ENCODE measurements at places on chromosomes 6 and 20. TPM values are rescaled to one million over a fixed set of nuclear protein-coding genes. Genes with fewer than 3 reads are reported as not detected.

Gene SUMO4
- total RNA-seq: 6.1 TPM

Gene RPS6KA2
- 30.3 TPM for total RNA-seq

Gene CFAP61
- total RNA-seq: not detected

Gene DYNLT1
- 118 TPM for total RNA-seq

Gene ZNF334
- total RNA-seq: 6.6 TPM

Gene PAX1
- not detected for total RNA-seq

Gene SLC44A4
- total RNA-seq: not detected

Gene PTK6
- 0.36 TPM for total RNA-seq

Gene IRAK1BP1
- 6.6 TPM for total RNA-seq

Gene LY6G6C
- total RNA-seq: not detected

Gene ATP9A
- 34.8 TPM for total RNA-seq

Gene DDO
- total RNA-seq: 2.0 TPM

Gene APOM
- total RNA-seq: 3.3 TPM

Gene NRSN1
- 2.0 TPM for total RNA-seq

Gene TDP2
- total RNA-seq: 30.4 TPM

GRCh38 chr6:128513878-128514277 is 6.5 kb downstream of the PTPRK start:
- H3K27ac ChIP-seq: no peak overlapping the region
- DNase-seq: no peak
- H3K4me3 ChIP-seq: no peak overlapping the region
- no peaks in the 10 kb centered on the region for H3K4me1 ChIP-seq
- no peaks in the 10 kb centered on the region for H3K27me3 ChIP-seq
- no peaks in the 10 kb centered on the region for H3K36me3 ChIP-seq

DNA sequence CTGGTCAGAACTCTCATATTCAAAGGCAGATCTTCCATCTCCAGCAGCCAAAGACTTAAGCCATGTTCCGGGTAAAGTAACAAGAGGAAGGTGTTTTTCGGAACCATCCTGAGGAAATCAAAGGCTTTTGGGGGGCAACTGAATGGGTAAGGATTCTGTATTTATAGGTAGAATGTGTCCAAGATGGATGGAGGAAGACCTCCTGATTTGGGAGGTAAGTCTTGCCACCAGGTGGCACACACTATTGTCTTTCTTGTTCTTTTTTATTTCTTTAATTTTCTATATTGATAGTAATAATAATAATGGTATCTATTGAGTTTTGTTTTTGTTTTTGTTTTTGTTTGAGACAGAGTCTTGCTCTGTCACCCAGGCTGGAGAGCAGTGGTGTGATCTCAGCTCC is 53.0 kb upstream of the UBR2 start:
- H3K4me3 ChIP-seq: no peak overlapping the region
- no peak for DNase-seq
- no peaks in the 10 kb centered on the region for H3K27me3 ChIP-seq
- no peak overlapping the region for H3K27ac ChIP-seq

DNA sequence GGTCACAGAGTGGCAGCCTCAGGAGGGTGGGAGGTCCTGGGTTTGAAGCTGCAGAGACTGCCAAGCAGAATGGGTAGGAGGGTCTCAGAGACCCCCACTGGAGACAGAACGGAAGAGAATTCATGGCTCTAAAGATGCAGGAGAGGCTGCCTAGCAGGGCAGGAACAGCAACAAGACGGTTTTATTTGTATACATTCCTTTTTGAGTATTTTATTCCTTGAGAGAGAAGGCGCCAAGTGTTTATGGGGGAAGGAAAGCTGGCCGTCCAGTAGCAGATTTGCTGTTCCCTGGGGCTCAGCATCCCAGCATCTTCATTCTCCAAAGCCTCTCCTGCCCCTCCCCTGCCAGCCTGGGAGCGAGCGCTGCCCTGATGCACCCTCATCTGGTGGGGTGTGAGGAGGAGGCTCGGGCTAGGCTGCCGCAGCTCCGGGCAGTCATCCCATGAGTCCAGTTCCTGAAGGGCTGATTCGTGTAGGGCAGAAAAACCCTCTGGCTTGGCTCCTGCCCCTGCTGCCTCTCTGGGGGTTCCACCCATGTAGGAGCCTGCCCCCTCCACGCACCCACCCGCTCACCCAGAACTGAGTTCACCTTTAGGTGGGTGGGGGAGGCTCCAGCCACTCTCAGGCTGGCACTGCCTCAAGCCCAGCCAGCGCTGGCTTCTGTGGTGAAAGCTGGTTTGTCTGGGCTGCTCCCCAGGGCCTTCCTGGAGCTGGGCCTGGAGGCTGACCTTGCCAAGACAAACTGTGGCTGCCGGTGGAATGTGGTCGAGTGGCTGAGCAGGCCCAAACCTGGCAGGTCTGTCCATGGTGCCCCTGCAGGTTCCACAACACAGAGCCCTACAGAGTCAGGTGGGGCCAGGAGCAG is 32.4 kb downstream of the CPXM1 start:
- no peak overlapping the region for H3K27ac ChIP-seq
- H3K4me1 ChIP-seq: peaks cover 13% of the 10 kb centered on the region
- no peaks in the 10 kb centered on the region for H3K36me3 ChIP-seq
- no peak for DNase-seq
- no peak overlapping the region for H3K4me3 ChIP-seq

GRCh38 chr20:24764794-24765202 is 184.3 kb upstream of the CST7 start:
- H3K27ac ChIP-seq: no peak overlapping the region
- no peaks in the 10 kb centered on the region for H3K27me3 ChIP-seq
- H3K4me1 ChIP-seq: no peaks in the 10 kb centered on the region
- no peaks in the 10 kb centered on the region for H3K36me3 ChIP-seq
- no peak overlapping the region for H3K4me3 ChIP-seq
- no peak for DNase-seq

GRCh38 chr6:37650071-37650481 is 47.6 kb downstream of the MDGA1 start:
- no peak for DNase-seq
- H3K27ac ChIP-seq: no peak overlapping the region
- H3K4me3 ChIP-seq: no peak overlapping the region
- H3K27me3 ChIP-seq: peaks cover 29% of the 10 kb centered on the region
- H3K36me3 ChIP-seq: no peaks in the 10 kb centered on the region
- peaks cover 9% of the 10 kb centered on the region for H3K4me1 ChIP-seq

- no peaks in the 10 kb centered on the region for H3K36me3 ChIP-seq
- peaks cover 10% of the 10 kb centered on the region for H3K4me1 ChIP-seq
- H3K27me3 ChIP-seq: no peaks in the 10 kb centered on the region
- DNase-seq: no peak
- H3K27ac ChIP-seq: no peak overlapping the region
These were observed 104.8 kb downstream of the TASP1 start for GRCh38 chr20:13533946-13534345.

- H3K4me3 ChIP-seq: no peak overlapping the region
- H3K27ac ChIP-seq: no peak overlapping the region
- DNase-seq: no peak
These were observed 29.3 kb downstream of the GRIK2 start for GRCh38 chr6:101422811-101423210.

- H3K27ac ChIP-seq: no peak overlapping the region
- no peak overlapping the region for H3K4me3 ChIP-seq
- DNase-seq: no peak
- no peaks in the 10 kb centered on the region for H3K4me1 ChIP-seq
These were observed 79.8 kb downstream of the GINS1 start for GRCh38 chr20:25487306-25487705.

DNA sequence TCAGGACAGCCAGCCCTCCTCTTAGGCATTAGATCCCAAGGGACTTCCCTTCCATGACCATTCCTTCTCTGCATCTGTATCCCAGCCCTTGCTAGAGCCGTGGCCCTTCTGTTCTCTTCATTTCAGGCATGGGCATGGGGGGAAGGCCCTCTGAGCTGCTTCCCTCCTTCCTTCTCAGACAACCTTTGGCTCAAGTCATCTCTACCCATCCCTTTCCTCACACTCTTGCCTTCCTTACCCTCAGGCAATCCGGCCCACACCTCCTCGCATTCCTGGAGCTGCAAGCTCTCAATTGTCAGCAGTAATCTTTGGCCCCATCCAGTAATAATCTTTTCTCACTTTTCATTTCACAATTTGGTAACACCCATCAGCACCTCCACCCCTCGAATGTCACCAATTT is 426.9 kb upstream of the JARID2 start:
- H3K27ac ChIP-seq: no peak overlapping the region
- H3K4me1 ChIP-seq: no peaks in the 10 kb centered on the region
- no peak for DNase-seq
- no peaks in the 10 kb centered on the region for H3K27me3 ChIP-seq

DNA sequence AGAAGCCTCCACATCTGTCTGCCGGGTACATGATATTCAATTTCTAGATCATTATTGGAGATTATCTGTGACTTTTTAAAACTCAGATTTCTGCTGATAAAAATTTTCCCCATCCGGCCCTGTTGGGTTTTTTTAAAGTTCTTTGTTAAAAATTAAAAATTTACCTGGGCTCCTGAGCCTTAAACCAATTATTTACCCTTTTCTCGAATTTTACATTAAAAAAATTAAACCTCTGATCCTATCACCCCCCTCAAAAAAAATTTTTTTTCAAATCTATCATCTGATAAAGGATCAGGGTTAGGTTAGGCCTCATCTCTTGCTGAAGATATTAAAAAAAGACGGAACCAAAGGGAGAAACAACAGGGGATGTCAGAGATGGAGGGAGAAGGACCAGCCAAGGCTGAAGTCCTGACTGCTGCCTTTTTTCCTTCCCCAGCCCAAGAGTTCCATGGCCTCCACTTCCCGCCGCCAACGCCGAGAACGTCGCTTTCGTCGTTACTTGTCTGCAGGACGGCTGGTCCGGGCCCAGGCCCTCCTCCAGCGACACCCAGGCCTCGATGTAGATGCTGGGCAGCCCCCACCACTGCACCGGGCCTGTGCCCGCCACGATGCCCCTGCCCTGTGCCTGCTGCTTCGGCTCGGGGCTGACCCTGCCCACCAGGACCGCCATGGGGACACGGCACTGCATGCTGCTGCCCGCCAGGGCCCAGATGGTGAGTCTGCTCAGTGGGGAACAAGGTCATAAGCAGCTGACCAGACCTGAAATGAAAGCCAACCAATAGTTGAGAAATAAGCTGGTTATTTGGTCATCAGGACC is 527 bp downstream of the NFKBIL1 start:
- H3K36me3 ChIP-seq: peaks cover 6% of the 10 kb centered on the region
- peak overlapping the region; percentile 49 for H3K4me3 ChIP-seq
- H3K27me3 ChIP-seq: no peaks in the 10 kb centered on the region
- DNase-seq: no peak

- no peak overlapping the region for H3K27ac ChIP-seq
- H3K4me1 ChIP-seq: no peaks in the 10 kb centered on the region
- H3K36me3 ChIP-seq: no peaks in the 10 kb centered on the region
- no peak overlapping the region for H3K4me3 ChIP-seq
- DNase-seq: no peak
These were observed 11.8 kb downstream of the SLC17A3 start for GRCh38 chr6:25862199-25862598.

GRCh38 chr6:109320072-109320471 is 62.2 kb downstream of the CD164 start:
- H3K36me3 ChIP-seq: no peaks in the 10 kb centered on the region
- no peak overlapping the region for H3K27ac ChIP-seq
- H3K4me3 ChIP-seq: no peak overlapping the region
- no peak for DNase-seq
- H3K4me1 ChIP-seq: no peaks in the 10 kb centered on the region

DNA sequence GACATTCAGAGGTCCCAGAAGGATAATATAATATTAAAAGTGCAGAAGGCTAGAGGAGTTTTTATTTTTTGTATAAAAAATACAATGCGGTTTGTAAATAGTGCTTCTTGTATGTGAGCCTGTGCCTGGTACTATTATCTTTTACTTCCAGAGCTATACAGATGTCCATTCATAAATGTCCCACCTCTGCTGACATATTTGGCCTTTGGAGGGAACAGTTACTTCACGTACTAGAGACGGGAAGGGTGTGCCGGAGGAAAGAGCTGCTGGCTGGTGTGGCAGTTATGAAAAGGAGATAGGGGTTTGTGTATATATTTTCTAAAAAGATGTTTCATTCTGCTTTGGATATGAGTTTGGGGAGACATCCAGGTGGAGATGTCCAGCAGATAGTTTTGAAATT is 8.8 kb downstream of the CD109 start:
- peaks cover 34% of the 10 kb centered on the region for H3K4me1 ChIP-seq
- no peaks in the 10 kb centered on the region for H3K36me3 ChIP-seq
- no peaks in the 10 kb centered on the region for H3K27me3 ChIP-seq
- H3K27ac ChIP-seq: peak overlapping the region; percentile 68

DNA sequence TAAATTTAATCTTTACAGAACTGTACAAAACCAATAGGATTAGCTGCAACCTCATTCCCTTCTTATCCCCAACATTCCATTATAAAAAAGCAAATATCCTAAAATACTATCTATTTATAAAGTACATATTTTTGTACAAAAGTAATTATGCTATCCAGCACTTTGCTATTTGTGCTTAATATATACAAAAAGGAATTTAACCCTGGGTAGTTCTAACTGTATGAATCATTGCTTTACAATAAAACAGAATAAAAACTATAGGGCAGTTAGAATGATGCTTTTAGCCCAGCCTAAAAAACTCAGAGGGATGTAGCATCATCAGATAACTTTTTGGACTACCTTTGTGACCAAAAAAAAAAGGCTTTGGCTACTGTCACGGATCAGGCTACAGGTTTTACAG is 49.9 kb upstream of the KLHL31 start:
- H3K4me1 ChIP-seq: no peaks in the 10 kb centered on the region
- no peak for DNase-seq
- H3K27ac ChIP-seq: no peak overlapping the region
- H3K36me3 ChIP-seq: no peaks in the 10 kb centered on the region
- H3K4me3 ChIP-seq: no peak overlapping the region

DNA sequence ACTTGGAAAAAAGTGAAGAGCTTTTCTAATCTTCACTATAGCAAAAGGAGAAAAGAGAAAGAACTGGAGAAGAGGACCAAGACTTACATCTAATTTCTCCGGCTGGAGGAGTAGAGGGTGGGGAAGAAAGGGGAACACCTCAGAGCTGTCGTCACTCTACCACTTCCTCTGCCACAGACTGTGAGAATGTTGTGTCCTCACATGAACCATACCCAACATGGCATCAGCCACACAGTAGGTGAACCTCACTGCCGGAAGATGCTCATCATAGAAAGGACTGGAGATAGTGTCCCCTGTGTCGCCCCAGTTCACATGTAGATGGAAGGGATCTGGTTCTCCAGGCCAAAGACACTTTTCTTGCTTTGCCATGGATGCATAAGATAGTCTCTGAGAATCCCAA is 604.4 kb upstream of the NOX3 start:
- no peak overlapping the region for H3K4me3 ChIP-seq
- H3K36me3 ChIP-seq: no peaks in the 10 kb centered on the region
- H3K4me1 ChIP-seq: no peaks in the 10 kb centered on the region

DNA sequence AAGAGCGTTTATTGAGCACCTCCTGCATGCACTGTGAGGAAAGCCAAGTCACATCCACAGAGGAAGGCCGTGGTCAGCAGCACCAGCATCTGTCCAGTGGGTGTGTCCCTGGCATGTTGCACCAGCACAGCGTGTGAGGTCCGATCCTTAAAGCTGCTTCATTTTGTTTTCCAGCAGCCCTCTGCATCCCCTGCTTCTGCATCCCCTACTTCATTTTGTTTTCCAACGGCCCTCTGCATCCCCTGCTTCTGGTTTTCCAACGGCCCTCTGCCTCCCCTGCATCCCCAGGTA is 147.8 kb downstream of the SYCP2 start:
- H3K4me3 ChIP-seq: no peak overlapping the region
- H3K27me3 ChIP-seq: peaks cover 7% of the 10 kb centered on the region
- no peak overlapping the region for H3K27ac ChIP-seq
- H3K4me1 ChIP-seq: no peaks in the 10 kb centered on the region
- H3K36me3 ChIP-seq: no peaks in the 10 kb centered on the region
